ENCODE measurements at places on chromosomes 2 and 18. TPM values are rescaled to one million over a fixed set of nuclear protein-coding genes. Genes with fewer than 3 reads are reported as not detected.

The TFCP2L1 gene
- total RNA-seq: under 0.01 TPM

The CCDC141 gene
- 76.1 TPM for total RNA-seq

The TUBA3E gene
- total RNA-seq: not detected

The BOLL gene
- 0.62 TPM for total RNA-seq

The GPBAR1 gene
- 1.3 TPM for total RNA-seq

The IDH1 gene
- 37.2 TPM for total RNA-seq

The CNGA3 gene
- 0.40 TPM for total RNA-seq

The NT5C1B gene
- not detected for total RNA-seq

The GKN1 gene
- 0.09 TPM for total RNA-seq

The TUBA4A gene
- total RNA-seq: 36.2 TPM

The ANKRD39 gene
- 7.5 TPM for total RNA-seq

The RTP5 gene
- not detected for total RNA-seq

The CACNB4 gene
- 7.2 TPM for total RNA-seq

The GBX2 gene
- not detected for total RNA-seq

The KCNF1 gene
- total RNA-seq: 2.0 TPM

The MYOM1 gene
- 377 TPM for total RNA-seq

The THAP4 gene
- total RNA-seq: 43.9 TPM

The CHST9 gene
- 0.27 TPM for total RNA-seq

The GCKR gene
- total RNA-seq: not detected

The C2orf76 gene
- total RNA-seq: 11.9 TPM

The ALPP gene
- 0.09 TPM for total RNA-seq

The PLGLB1 gene
- 1.6 TPM for total RNA-seq

The C2orf66 gene
- total RNA-seq: 0.04 TPM

The RAPGEF4 gene
- 1.2 TPM for total RNA-seq

The RBM44 gene
- total RNA-seq: 1.5 TPM

The CNDP1 gene
- total RNA-seq: 0.13 TPM

The CNDP2 gene
- 27.5 TPM for total RNA-seq

The WNT10A gene
- 0.04 TPM for total RNA-seq

The ALLC gene
- total RNA-seq: 0.09 TPM
